Stimulated activated CD8-positive, alpha-beta memory T cell treated with anti-CD3 and anti-CD28 coated beads, Interleukin-12 subunit alpha, Interleukin-12 subunit beta, amount 100 ng/mL, for 4 hours (primary cell): ENCODE measurements at places on chromosomes 5 and 9.

- DNase-seq = no peak
Observed at GRCh38 chr5:39426746-39427105, 1.9 kb upstream of the DAB2 start.

DNA sequence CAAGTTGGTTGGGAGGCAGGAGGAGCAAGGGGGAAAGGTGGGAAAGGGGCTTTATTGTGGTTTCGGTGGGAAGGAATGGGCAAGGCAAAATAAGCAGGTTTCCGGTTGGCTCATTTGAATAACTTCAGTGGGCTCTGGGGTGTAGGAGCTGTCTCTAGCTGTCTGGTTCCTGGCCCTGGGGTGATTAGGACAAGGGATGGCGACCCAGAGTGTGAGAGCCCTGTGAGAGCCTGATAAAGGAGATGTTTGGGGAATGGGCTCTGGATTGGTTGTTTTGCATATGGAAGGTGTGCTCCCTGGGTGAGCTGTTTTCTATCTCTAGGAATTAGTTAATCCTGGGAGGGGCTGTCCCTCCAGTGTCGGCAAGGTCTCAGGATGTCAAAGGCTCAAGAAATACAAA, 15.4 kb downstream of the ANKRD34B start:
- DNase-seq = no peak

GRCh38 chr5:34717426-34718327, 61.5 kb downstream of the RAI14 start:
- DNase-seq = no peak

DNA sequence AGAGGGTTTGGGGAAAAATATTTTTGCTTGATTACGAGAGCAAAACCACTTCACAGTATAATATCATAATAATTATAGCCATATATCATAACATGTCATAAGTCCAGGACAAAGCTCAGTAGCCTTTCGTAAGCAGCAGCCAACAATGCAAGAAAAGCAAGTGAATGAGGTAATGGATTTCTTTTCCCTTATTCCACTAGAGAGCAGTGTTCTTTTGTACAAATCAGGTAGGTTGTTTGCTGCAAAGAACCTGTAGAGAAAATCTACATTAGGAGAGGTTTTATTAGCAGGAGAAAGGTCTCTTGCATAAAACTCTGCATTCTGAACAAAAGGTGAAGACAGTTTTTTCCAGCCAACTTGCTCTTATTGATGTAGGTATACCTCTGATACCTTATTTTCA, 1033.4 kb downstream of the TLE4 start:
- DNase-seq = no peak

GRCh38 chr9:137009938-137010732, 13.8 kb upstream of the CLIC3 start:
- no peak for DNase-seq

GRCh38 chr9:133008824-133009223, 22.0 kb upstream of the GTF3C5 start:
- DNase-seq = no peak

DNA sequence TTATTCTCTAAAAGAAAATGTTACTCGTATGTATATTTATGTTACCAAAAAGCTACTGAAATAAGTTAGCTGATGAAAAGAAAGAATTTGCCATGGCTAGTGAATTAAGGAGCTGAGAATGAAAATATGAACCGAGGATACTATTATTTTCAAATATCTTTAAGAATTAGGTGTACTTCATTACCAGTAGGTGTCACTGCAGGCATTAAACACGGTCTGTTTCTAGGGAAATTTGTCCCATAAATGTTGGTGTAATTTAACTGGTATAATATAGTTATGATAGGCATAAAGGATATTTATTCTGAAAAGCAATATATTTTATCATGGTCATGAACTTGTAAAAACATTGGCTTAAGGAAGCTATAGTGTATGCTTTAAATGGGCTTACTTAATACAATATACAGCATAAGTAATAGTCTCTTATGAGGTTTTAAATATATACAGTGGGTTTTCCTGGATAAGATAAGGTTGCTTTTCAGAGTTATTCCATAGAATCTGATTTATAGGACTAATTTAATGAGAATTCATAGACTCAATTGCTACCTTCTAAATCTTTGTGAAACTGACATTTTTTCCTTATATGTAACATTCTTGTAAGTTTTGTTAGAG, 72.4 kb upstream of the MPDZ start:
- no peak for DNase-seq

DNA sequence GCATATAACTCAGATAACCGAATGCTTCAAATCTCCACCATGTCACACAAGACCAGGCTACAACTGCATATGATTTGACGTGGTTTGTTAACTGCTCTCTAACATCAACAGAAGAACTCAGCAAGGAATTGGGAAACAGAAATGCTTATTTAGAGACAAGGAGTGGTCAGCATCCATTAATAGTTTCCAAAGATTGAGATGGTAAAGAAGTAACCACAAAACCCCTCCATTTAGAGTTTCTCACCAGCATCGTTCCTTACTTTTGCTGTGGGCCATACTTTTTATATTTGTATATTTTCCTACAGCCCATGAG, 25.2 kb downstream of the DPYSL3 start:
- no peak for DNase-seq

DNA sequence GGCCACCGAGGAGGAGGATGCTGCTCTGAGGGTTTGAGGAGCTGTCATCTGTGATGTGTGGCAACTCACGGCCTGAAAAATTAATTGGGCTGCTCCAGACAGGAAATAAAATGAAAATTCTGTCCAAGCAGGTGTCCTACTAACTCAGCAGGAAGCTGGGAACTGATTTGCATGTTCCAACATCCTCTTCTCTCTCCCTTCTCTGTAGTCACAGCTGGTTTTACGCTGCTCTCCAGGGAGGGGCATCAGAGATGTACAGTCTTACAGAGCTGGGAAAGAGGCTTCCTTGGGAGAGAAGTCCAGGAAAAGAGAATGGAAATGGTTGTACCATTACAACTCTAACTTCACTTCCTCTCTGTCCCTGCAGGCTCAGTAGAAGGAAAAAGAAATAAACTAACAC, 24.2 kb upstream of the SIL1 start:
- DNase-seq = no peak

DNA sequence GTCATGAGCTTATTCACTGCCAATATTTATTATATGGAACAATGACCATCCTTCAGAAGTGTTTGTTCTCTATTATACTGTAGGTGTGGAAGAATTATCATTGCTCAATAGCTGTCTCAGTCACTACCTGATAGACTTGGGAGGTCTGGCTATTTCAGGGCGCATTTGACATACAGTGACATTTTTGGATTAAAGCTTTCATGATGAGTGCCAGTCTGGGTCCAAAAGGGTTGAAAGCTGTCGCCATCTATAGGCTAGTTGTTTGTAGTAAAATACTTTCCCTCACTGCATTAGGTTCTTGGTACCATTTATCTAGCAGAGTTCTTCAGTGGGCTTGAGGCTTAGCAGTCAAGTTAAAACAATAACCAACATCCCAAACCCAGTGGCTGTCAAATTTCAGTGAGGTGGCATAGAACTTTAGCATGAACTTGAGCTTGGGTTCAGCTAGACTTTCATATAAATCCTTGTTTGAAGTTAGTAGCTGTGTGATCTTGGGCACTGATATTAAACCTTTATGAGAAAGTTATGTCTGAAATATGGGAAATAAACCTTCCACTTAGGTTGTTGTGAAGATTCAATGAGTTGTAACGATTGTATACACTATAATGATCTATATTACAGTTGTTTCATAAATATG, 110.5 kb upstream of the CDKN2B start:
- no peak for DNase-seq

DNA sequence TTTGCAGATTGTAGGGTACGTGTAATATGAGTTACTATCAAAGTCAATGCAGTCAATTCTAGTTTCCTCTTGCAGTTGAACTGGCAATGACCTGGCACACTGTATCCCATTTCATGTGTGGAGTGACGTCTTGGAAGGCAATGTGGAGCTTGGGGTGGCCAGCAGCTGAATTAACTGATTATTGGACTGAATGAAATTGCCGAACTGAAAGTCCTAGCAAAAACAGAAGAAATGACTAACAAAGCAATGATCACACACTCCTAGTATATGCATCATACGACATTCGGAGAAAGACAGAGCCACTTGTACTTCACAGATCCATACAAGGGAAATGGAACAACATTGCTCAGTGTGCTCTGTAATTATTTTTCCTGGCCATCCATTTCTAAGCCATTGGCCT, 259.1 kb upstream of the DAPK1 start:
- no peak for DNase-seq

DNA sequence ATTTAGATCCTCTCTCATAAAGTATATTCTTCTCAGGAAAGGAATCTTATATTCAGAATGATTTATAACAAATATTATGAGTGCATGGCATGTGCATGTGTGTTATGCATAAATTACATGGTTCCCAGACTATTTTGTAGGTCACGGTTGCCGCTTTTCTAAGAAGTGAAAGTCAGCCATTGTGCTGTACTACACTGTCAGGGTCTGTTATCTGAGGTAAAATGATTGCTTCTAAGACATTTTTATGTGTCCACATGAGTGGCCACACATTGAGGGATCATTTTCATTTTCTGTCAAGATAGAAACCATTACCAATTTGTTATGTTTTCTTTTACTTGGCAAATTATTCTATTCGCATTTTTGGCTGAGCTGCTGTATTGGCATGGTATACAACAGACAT, 210.8 kb downstream of the CWC27 start:
- no peak for DNase-seq

- no peak for DNase-seq
Observed at GRCh38 chr9:136079916-136080246, 15.2 kb downstream of the NACC2 start.

- DNase-seq = no peak
Observed at GRCh38 chr5:127909066-127909465, 174.5 kb upstream of the SLC12A2 start.
